ENCODE measurements at places on chromosomes 7 and 10.
A peak's percentile ranks its signal among the peaks of the same experiment; 100 is the strongest.

GRCh38 chr10:7471720-7472367, 61.0 kb upstream of the SFMBT2 start:
- DNase-seq = no peak

DNA sequence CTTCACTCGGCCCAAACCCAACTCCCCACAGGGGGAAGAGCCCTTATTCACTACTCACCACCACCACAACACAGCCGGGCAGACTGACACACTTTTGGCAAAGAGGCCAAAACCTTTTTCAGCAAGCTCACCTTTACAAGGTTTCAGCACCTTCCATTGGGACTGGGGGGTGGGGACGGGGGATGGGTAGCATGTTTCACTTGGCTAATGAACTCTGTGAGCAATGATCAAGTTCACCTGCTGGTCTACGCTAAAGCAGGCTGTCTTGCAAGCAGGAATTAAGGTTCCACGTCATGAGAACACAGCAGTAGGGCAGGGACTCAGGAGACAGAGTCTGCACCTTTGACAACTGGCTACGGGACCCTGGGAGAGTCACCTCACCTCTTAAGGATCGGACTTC, 7.0 kb downstream of the FAM53B start:
- DNase-seq = no peak

GRCh38 chr7:86920154-86920553, 139.3 kb downstream of the ELAPOR2 start:
- DNase-seq = no peak

DNA sequence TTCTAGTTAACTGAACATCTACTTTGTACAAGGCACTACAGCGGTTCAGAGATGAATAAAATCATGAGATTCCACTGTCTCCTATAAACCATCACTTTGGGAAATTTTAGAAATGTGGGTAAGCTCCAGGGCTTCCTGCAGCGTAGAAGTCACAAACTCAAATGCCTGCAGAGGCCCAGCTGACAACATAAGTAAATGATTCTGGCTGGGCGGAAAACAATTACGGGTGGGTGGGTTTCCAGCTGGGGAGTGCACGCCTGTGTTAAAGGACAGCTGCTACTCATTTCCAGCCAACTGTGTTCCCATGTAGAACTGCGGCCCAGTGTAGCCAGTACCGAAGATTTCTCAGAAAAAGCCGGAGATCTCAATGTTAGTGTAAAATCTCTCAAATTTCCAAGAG, 69.5 kb upstream of the ATRNL1 start:
- DNase-seq = no peak

DNA sequence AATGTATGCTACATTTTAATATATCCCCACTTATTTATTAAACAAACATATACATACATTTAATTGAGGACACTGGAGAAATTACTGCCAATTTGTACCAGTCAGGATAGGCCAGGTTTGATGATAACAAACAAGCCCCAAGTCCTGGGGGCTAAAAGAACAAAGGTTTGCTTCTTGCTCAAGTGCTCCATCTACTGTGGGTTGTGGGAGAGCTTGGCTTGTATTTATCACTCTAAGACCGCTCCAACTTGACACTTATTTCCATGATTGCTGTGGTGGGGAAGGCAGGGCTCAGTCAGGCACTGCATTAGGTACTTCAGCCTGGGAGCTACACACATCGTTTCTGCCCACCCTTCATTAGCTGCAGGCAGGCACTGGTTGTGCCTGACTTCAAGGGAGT, 136.6 kb upstream of the ZNF32 start:
- DNase-seq = no peak

DNA sequence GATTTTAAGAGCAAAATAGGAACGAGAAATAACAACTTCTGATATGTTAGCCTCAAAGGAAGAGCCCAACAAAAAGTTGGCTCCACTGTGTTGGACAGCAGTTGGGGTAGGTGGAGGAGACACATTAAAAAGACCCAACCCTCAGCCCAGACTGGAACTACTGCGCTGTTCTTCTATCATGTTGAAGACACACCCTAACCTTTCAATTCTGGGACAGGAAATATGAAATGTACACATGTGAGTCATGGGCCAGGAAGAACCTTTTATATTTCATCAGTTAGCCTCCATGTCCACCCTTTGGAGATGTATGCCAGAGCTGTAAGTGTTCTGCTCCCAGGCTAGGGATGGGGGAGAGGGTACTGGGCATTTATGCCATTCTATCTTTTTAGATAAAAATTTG, 22.1 kb downstream of the CLDN12 start:
- DNase-seq = no peak

DNA sequence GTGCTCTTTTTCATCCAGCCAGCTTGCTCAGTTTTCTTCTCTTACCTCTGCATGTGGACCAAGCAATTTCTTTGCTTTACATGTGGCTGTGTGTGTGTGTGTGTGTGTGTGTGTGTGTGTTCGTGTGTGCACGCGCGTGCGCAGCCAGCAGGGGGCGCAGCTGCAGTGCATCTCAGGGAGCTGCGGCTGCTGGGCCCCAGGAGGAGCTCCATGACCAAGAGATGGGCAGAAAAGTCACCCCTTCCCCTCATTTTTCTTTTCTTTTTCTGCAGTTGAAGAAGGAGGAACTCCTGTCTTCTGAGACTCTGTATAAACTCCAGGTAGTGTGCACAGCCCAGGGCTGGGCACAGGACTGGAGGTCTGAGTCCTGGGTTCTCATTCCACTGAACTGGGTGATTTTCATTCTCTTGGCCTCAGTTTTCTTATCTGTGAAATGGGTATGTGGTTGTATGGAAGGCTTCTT, 41.8 kb downstream of the BLNK start:
- DNase-seq = peak; percentile 91

DNA sequence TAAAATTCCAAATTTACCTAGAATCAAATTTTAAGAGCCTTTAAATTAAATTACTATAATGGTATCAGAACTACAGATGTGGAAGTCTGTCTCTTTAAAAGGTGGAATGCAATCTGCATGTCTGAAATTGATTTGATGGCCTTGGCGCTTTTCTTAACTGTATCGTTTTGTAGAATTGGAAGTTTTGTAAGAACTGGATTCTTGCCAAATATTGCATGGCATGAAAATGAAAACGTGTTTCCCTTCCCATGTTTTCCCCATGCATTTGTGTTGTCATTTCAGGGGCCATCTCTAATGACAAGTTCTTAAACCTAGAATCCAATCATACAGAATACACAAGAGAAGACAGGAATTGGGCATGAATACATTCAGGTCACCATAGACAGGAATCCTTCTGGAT, 162.5 kb downstream of the KIAA1217 start:
- no peak for DNase-seq

GRCh38 chr7:1645071-1645409, 25.0 kb upstream of the ELFN1 start:
- DNase-seq = no peak

DNA sequence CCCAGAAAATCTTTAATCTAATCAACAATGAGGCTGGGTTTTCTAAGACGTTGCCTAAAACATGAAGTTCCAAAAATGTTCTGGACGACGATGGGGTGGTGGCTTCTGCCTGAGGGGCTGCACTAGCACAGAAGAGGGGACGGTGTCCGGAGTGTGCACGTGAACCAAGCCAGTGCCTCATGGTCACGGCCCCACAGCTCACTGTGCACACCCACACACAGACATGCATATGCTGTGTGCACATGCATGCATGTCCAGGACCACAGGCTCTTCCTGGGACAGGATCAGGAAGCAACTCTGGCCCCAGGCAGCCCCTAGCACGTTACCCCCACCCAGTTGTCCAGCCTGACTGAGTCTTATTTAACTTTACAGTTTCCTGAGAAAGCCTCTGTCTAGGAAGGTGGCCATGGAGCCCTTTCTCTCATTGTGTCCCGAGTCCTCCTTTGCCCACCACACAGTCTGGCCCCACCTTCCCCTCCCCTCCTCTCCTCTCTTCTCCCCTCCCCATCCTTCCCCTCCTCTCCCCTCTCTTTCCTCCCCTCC, 100.8 kb downstream of the DNAJB6 start:
- DNase-seq = no peak
